ENCODE measurements at places on chromosomes 5 and 9.
A peak's percentile ranks its signal among the peaks of the same experiment; 100 is the strongest.

DNA sequence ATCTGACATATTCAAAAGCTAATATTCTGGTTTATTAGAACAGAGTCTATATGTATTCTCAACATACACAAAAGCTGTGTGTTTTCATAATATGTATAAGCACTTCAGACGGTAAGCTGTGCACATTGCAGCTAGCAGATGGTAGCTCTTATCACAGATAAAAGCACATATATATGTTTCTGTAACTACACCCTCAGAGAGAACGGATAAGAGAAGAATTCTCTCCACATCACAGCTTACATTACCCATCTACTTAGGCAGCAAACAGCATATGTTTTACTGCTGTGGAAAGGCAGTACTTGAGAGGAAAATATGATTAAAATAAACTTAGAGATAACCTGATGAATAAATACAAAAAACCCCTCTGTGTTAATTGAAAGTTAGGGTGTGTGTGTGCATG, 450.9 kb upstream of the ZNF608 start:
- DNase-seq: no peak

- DNase-seq: no peak
Observed at GRCh38 chr5:159230657-159231056, 21.3 kb upstream of the RNF145 start.

- peak; percentile 73 for DNase-seq
Observed at GRCh38 chr9:126398403-126399058, 71.9 kb downstream of the MVB12B start.

DNA sequence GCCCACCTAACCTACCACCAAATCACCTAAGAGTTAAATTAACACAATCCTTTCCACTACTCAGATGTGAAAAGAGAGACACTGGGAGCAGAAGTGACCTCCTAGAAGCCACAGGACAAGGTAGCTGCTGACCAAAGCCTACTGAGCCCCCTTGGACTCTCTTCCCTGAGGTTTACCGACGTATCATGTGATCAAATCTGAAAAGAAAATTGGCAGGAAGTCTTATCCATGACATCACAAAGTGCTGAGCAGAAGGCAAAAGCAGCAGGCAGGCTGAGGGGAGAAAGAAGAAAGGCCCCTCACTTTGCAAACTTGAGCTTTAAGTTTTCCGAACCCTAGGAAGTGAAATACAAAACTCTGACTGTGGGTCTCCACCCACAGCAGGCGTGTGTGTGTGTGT, 11.1 kb downstream of the PRELID2 start:
- no peak for DNase-seq

GRCh38 chr9:126504086-126504976, 109.4 kb upstream of the LMX1B start:
- no peak for DNase-seq

DNA sequence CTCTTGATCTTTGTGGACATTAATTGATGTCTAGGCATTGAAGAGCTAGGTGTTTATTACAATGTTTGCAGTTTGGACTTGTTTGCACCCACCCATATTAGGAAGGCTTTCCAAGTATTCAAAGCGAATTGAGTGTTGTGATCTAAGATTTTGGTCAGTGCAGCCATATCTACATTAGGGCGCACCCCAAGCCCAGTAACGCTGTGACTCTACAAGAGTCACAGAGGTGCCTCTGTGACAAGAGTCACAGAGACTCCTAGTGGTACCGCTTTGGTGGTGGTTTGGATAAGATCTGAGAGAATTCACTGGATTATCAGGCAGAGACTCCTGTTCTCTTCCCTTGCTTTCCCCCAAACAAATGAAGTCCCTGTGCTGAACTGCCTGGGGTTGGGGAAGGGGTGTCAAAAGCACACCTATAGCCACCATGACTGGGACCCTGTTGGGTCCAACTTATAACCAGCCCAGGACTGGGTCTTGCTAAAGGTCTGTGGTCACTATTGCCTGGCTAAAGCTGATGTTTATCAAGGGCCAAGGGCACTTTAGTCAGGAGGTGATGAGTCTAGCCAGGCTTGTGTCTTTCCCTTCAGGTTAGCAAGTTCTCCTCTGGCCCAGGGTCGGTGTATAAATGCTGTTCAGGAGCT, 114.1 kb upstream of the RIOK2 start:
- peak; percentile 9 for DNase-seq

DNA sequence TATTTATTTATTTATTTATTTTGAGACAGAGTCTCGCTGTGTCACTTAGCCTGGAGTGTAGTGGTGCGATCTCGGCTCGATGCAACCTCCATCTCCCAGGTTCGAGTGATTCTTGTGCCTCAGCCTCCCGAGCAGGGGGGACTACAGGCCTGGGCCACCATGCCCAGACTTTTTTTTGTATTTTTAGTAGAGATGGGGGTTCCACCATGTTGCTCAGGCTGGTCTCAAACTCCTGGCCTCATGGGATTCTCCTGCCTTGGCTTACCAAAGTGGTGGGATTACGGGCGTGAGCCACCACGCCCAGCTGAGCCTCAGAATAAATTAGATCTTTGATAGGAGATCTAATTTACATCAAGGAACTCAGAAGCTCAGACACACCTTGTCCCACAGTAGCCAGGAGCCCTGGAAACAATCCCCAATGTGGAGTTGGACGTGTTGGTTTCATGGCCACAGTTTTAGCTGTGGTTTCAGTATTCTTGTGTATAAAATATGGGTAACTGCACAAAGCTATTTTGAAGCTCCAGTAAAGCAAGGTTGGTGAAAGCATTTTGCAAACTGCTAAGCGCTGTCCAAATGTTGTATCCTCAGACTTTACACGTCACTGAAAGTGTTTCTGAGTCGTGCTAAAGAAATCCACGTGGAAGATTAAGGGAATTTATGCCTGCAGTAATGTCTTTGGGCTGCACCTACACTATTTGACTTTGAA, 3.0 kb upstream of the HNRNPAB start:
- no peak for DNase-seq

DNA sequence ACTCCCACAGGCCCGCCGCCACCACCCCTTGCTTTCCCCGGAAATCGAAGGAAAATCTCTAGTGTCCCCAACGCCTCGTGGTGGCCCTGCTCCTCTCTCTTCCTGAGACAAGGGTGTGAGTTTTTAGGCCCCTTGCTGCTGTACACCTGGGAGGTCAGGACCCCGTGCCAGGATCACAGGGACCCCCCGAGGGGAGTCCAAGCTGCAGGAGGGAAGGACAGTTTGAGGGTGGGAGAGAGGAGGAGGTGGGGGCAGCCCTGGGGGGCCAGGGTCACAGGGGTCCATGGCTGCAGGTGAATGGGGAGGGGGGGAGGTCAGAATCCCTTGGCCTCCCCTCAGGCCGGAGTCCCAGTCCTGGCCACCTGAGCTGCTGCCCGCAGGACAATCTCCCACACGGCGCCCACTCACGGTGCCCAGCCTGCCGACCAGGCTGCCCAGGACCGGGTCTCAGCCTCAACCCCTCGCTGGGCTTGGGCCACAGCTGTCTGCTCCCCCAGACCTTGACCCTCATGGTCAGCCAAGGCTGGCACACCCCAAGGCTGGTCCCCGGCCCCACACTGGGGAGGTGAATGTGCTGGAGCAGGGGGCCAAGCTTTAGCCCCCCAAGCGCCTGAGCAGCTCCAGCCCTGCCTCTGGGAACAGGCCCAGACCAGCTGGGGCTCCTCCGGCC, 19.9 kb downstream of the TPPP start:
- no peak for DNase-seq

DNA sequence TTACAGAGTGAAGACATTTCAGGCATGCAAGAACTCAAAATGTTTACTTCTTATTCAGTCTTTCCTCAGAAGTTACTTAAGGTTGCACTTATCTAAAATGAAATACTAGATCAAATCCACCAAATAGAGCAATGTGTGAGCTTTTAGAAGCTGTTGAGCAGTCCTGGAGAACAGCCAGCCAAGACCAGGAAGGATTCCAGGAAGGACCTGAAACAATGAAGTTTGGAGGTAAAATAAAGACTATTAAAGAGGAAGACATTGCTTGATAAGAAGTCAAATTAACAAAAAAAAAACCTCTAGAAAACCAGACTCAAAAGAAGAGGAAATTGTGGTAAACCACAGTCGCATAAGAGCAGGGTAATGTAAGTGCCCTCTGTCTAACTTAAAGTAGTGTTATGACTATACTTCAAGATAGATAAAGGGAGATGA, 156.2 kb upstream of the S1PR3 start:
- DNase-seq: peak; percentile 52

- DNase-seq: peak; percentile 94
Observed at GRCh38 chr5:115209279-115209678, 39.6 kb upstream of the TRIM36 start.

DNA sequence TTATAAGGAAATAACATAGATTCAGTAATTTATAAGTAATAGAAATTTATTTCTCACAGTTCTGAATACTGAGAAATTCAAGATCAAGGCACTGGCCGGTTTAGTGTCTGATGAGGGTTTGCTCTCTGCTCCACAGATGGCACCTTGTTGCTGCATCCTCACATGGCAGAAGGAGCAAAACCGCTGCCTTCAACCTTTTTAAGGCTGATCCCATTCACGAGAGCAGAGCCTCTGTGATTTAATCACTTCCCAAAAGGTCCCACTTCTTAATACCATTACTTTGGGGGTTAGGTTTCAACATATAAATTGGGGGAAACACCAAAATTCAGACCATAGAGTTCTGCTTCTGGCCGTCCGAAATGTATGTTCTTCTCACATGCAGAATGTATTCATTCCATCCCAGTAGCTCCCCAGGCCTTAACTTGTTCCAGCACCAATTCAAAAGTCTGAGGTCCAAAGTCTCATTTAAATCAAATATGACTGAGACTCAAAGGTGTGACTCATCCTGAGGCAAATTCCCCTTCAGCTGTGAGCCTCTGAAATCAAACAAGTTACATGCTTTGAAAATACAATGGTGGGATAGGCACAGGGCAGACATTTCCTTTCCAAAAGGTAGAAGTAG, 30.6 kb downstream of the BAAT start:
- no peak for DNase-seq

DNA sequence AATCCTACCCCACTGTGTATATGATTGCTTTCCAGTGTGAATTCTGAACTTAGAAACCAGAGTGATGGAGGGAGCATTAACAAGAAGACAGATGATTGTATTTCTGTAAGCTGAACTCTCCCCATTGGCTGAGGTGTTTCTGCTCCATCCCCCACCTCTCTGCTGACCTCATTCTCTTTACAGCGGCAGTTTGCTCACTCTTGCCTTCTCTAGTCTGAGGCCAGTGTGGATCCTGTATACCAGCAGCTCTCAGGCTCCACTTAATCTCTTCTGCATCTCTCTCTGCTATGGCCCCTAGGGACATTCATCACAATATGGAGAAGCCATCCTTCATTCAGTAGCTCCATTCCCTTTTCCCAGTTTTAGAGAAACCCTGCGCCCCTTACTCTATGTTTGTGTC, 358.8 kb downstream of the MAN2A1 start:
- no peak for DNase-seq

DNA sequence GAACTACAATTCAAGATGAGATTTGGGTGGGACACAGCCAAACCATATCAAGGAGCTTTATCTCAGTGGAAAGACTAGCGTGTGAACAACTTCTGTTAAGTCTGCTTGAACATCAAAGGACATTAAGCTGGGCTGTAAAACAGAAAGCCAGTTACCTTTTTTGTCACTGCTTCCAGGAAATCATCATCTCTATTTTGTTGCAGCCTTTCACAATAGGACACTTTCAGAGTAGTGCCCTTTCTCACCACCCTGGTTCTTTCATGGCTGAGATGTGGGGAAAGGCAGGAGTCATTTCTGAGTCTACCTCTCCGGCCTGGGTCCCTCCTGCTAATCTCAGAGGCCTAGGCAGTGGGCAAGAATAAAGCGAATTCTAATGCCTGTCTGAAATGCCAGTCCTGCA, 96.2 kb upstream of the PPP1R2B start:
- no peak for DNase-seq

GRCh38 chr9:123335193-123335985, 20.6 kb upstream of the CRB2 start:
- DNase-seq: no peak

DNA sequence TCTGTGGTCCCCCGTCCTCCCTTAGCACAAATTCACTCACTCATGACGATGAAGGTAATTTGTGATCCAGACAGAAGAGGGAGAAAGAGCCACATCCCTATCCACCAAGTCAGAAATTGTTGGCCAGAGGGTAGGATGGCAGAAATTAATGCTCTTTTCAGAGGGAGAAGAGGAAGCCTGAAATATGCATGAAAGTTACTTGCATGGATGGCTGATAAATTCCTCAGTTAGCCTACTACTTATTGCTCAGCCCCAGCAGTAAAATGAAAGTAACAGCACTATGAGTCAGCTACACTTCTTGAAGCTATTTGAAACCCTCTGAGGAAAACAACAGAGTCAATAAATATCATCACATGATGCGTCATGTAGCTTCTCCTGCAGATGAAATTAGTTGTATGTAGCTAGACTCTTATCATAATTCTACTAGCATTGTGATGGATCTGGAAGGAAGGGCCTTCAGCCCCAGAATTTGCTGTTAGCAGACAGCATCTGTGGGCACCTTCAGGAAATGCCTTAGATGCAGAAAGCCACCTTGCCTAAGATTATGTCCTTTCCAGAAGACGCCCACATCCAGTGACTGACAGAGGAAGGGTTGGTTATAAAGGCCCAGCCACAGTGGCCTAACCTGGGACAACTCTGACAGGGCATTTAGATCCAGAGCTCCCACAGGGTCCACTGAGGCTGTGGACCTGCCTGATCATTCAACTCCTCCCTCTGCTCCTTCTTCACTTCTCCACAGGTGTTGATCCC, 81.2 kb upstream of the CCDC112 start:
- DNase-seq: peak; percentile 45

DNA sequence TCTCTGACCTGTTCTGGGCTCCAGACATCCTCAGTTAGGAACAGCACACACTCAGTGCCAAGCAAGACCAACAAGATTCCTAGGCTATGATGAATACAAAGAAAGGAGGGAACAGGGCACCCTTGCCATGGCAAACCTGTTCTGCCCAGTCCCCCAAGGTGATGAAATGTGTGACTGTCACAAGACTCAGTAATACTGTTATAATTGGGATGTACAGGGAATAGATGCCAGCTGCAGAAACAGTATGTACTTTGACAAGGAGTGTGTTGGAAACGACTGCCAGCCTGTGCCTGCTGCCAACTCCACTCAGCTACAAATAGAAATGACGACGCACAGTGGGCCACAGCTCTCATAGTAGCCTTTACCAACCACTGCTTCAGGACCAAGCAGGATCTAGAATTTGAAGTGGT, 453.0 kb downstream of the EFNA5 start:
- DNase-seq: no peak

- DNase-seq: no peak
Observed at GRCh38 chr9:83154087-83154736, 91.3 kb upstream of the RASEF start.

DNA sequence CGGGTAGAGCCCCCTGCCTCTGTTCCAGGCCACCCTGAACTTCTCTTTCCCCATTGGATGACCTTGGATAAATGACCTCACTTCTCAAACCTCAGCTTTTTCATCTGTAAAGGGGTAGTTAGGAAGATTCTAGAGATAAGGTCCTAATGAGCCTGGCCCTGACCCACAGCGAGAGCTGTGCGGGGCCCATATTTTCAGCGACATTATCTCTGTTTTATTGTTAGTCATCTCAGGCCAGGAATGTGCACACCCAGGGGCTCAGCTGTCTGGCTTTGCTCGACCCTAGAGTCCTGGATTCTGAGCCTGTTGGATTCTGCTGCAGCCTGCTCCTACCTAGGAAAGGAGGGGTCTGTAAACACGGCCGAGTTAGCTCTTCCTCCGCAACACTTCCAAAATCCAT, 81.2 kb upstream of the LMX1B start:
- no peak for DNase-seq

GRCh38 chr5:131671994-131672655, 37.1 kb upstream of the RAPGEF6 start:
- DNase-seq: no peak
